Adipose tissue (tissue), 3 donors: ENCODE measurements at places on chromosomes 1 and 21. TPM values are rescaled to one million over a fixed set of nuclear protein-coding genes. Genes with fewer than 3 reads are reported as not detected.

DAB1 gene
- polyA plus RNA-seq = 0.25 TPM

WNT2B gene
- 0.52 TPM for polyA plus RNA-seq

SPRR2E gene
- polyA plus RNA-seq = 2.0 TPM

GPR25 gene
- 0.27 TPM for polyA plus RNA-seq

EDN2 gene
- not detected for polyA plus RNA-seq
